ENCODE measurements at places on chromosomes 2 and 18.
A peak's percentile ranks its signal among the peaks of the same experiment; 100 is the strongest.

- DNase-seq, result no peak
Measured at GRCh38 chr2:144477281-144477956, 42.5 kb downstream of the ZEB2 start.

GRCh38 chr2:17765398-17765797, 11.5 kb downstream of the GEN1 start:
- DNase-seq, result no peak

DNA sequence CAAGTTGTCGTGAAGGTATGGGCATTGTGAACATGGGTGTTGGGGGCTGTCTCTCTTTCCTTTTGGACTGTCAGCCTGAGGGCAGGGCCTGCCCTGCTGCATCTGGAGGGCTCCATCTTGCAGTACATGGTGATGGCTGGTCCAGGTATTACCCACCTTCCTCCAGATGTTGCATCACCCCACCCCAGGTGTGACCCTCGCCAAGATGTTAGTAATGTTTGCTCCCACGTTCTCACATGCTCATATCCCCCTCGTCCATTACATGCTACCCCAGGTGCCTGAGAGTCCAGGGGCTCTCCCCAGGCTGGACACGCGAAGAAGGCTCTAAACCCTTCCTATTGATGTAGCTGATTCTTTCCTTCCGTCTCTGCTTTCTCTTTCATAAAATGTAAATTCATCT, 13.9 kb downstream of the ZAP70 start:
- DNase-seq, result no peak

GRCh38 chr2:18490901-18491300, 69.6 kb downstream of the RDH14 start:
- no peak for DNase-seq

GRCh38 chr2:62197925-62198633, 2.2 kb downstream of the B3GNT2 start:
- no peak for DNase-seq

GRCh38 chr2:130744287-130745117, 10.8 kb upstream of the AMER3 start:
- DNase-seq, result no peak

DNA sequence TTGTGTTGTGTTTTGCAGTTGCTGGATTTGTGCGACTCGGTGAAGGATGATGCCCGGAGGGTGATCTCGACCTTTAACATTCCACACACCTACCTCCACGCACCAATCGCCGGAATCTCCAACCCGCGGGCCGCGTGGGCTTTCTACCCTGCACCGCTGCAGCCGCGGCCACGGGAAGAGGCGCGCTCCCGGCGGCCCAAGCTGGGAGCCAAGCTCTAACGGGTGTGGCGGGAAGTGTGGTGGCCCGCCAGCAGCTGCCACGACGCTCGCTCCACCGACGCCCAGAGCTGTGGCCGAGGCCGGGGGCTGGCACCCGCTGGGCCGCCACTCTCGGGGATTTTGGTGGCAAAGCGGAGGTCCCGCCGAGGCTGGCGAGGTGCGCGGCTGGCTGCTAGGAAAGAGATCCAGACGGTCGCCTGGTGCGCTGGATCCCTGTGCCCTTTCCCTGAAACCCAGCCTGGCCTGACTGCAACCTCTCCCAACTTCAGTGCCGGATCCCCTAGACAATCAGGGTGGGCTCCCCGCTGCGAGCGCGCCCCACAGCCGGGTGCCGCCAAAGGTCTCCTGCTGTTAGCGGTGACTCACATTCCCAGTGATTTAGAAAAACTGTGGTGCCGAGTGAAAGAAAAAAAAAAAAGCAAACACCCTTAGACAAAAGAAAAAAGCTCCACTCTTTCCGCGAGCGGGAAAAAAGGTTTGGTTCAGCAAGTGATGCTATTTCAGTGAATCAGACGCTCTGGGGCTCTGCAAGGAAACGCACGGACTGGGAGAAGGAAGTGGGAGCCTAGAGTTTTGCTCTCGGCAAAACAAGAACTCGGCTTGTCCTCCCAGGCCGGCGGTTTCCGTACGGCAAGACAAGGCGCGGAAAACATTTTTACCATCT, 2.9 kb upstream of the BCL2L11 start:
- no peak for DNase-seq

DNA sequence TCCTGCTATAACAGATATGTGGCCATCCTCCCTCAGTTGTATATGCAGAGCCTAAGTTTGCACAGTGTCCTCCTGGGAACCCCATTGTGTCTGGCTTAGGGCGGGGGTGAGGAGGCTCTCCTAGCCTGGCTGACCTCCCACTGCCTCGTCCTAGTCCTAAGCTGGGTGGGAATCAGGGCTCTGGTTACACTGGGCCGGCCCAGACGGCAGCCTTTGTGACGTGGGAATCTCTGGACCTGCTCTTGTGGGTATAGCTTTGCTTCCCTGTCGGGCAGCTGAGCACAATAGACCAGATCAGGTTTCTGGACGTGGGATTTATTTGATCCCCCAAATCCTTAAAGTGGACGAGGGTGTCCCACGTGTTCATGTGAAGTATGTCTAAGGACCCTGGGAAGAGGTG, 2.9 kb downstream of the ACKR3 start:
- no peak for DNase-seq

DNA sequence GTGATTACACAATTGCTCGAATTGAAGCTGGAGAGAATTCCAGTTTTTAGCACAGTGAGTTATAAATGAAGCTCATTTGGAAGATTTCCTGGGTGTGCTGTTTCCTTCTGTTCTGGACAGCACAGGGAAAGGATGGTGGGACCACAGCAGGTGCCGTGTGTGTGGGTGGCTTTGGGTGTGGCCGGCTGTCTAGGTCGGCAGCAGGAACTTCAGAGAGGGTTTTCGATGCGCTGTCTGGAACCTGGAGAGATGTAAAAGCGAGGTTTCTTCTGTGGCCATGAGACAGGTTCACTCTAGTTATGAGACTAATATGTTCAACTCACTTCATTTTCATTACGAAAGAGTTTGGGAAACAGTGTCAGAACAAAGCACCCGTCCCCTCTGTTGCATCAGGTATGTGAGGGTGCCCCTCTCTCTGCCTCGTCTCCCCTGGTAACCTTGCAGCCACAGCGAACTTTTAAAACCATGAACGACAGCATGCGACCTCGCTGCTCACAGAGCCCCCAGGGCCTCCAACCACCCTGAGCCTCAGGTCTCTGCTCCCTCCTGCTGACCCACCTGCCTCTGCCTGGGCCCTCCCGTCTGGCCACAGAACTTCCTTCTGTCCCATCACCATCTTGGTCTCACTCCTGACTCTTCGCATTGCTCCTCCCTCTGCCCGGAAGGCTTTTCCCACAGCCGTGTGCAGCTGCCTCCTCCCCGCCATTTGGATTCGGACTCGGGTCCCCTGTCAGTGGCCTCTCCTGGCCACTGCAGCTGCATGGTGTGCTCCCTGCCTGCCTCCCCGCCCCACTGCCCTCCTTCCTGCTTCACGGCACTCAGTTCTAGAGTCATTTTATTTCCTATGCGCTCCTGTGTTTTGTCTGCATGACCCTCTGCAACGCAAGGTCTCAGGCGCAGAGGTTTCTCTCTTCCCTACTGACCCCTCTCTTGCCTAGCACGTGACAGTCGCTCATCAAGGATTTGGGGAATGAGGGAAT, 151.2 kb downstream of the NDUFA10 start:
- no peak for DNase-seq

- DNase-seq, result no peak
Measured at GRCh38 chr2:164841719-164842623, at the start of gene COBLL1. COBLL1 (minus strand) TSS chr2:164841823; CDS start chr2:164841196, 627 bp downstream.

- DNase-seq, result no peak
Measured at GRCh38 chr2:158060160-158060834, 41.4 kb upstream of the UPP2 start.

- no peak for DNase-seq
Measured at GRCh38 chr2:127640082-127641072, 5.6 kb upstream of the GPR17 start.

DNA sequence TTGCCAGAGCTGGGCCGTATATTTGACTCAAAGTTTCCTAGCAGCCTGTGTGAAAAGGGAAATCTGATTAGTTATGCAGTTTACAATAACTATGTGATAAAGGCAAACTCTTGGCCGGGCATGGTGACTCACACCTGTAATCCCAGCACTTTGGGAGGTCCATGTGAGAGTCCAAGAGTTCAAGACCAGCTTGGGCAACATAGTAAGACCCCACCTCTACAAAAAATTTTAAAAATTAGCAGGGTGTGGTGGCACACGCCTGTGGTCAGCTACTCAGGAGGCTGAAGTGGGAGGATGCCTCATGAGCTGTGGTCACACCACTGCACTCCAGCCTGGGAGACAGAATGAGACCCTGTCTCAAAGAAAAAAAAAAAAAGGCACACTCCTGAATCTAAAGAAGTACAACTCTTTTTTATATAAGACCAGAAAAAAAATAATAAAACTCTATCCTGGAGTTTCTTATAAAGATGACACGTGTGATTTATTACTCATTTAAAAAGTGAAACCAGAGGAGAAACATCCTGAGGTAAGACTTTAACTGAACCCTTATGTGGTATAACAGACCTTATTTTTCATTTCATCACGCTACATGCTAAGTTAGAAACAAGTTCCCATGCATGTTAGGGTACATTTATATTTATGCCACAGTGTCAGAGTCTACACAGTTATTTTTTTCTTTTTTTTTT, 32.6 kb upstream of the KCMF1 start:
- no peak for DNase-seq

- DNase-seq, result no peak
Measured at GRCh38 chr2:121450301-121450700, 80.4 kb upstream of the RNU4ATAC start.

- no peak for DNase-seq
Measured at GRCh38 chr2:168611896-168612650, 156.0 kb downstream of the CERS6 start.

- no peak for DNase-seq
Measured at GRCh38 chr2:88350331-88351248, 101.9 kb downstream of the FOXI3 start.

- DNase-seq, result peak; percentile 18
Measured at GRCh38 chr18:26307161-26307773, 81.0 kb downstream of the TAF4B start.

DNA sequence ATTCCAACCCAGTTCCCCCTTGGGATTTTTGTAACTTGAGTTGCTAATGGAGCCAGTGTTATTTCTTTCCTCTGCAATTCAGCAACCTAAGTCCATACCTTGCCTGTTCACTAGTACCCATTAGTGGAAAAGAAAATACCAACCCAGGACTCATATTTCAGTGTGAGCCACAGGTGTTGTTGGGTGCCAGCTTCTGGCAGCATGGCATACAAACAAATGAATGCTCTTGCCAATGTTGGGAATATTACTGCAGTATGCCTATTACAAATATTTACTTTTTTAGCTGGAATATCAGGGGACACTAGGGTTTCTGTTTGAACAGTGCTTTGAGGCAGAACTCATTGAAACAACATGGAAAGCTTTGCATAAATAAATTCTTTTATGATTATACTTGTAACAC, 130.2 kb downstream of the NCKAP5 start:
- no peak for DNase-seq

DNA sequence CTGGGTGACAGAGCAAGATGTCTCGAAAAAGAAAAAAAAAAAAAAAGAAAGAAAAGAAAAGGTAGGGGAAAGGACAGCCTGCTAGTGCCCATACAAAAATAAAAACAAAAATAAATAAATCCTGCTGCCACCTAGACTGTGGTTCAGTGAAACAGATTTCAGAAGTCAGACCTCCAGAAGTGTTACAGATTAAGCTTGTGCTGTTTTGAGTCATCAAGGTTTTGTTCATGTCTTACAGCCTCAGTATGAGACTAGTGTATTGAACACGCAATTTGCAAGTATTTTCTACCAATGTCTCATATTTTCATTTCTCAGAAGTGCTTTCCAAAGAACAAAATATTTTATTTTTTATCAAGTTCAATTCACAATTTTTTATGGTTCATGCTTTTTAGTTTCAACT, 720.4 kb upstream of the GYPC start:
- no peak for DNase-seq

- no peak for DNase-seq
Measured at GRCh38 chr2:42844366-42844765, 52.0 kb upstream of the HAAO start.

DNA sequence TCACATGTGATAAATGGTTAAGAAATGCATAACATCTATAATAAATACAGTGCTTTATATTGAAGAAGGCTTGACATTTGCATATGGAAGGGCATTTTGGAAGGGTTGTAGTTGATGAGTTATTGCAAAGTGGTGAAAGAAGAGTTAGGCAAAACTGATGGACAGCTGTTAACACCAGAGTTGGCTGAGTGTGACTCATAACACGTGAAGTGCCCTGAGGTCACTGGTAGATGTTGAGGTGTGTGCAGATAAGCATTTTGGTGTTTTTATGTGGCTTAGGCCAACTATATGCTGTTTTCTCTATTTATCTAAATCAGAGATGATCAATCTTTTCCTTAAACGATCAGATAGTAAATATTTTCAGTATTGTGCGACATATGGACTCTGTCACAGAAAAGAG, 154.3 kb upstream of the KCNH7 start:
- DNase-seq, result no peak

DNA sequence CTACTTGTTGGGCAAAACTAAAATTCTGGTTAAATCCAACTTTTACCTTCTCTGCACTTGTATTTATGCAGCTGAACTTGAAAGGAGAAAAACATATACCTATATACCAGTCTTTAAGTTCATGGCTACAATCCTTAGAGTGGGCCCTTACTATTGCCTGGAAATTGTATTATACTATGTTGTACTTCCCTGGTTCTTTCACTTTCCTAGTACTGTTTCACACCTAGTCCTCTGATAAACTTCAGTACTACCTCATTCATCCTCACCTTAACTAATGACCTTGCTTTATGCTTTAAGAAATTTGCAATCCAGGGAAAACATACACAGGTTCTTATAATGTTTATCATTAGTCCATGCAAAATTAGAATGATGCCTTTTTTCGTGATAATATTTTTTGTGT, 103.8 kb downstream of the HAUS1 start:
- DNase-seq, result no peak

DNA sequence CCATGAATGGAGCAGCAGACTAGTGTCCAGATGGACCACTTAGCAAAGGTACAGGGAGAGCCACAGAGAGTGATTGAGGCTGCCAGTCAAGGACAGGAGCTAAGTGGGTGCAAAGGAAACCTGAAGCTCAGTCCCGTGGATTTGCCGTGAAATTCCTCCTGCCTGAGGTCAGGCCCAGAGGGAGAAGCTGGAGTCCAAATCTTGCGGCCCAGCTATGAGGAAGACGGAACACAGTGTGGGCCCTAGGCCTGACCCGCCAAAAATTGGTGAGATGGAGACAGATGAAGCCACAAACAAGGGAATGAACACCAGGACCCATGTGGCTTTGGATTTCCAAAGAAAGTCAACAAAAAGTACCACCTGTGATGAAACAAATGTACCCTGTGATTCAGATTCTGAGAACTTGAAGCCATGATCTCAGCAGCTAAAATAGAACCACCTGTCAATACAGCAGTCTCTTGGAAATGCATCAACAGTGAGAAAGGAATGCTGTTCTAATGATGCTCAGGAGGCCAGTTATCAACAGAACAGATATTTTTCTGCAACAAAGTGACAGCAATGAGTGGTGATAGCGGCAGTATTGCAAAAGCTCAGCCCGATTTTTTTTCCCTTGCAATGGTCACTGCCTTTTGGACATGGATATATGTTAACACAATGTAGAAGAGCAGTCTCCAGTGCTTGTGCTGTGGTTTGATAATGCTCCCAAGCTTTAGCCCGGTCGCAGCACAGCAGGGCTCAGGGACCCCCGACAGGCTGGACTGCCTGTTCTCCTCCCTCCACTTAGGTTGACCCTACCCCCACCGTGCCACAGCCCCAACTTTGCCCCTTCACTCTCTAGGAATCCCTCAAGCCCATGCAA, 10.7 kb downstream of the COL6A3 start:
- DNase-seq, result no peak

- DNase-seq, result peak; percentile 28
Measured at GRCh38 chr2:159616286-159616701, at the start of gene BAZ2B. BAZ2B (minus strand) TSS chr2:159616548; CDS start chr2:159478719, 137,829 bp downstream.
